Inflammatory macrophage treated with lipopolysaccharide for 4 hours (primary cell): ENCODE measurements at places on chromosomes 2 and 18.

- DNase-seq: no peak
Observed at GRCh38 chr2:86256982-86257381, 57.7 kb downstream of the MRPL35 start.

DNA sequence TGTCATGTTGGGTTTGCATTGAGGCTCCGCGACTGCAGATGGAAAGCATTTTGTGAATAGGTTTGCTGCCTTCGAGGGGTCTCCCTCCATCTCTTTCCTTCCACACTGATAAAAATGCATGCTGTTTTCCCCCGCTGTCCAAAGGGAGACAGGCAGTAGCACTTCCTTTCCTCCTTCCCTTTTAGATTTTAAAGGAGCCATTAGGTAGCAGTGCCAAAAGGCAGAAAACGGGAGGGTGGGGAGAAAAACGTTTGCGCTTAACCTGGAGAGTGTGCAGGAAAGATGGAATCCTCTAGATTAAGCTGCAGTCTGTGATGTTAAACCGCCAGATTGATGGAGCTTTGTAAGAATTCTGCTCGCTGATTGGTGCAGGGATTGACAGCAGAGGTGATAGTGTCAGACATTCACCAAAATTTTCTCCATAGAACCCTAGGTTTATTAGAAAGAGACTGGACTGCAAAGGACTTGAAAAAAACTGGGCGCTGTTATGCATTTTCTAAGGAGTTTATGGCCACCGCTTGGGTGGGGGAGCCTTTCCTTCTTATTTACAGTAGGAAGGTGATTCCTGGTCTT, 688 bp downstream of the MAPRE2 start:
- DNase-seq: no peak

DNA sequence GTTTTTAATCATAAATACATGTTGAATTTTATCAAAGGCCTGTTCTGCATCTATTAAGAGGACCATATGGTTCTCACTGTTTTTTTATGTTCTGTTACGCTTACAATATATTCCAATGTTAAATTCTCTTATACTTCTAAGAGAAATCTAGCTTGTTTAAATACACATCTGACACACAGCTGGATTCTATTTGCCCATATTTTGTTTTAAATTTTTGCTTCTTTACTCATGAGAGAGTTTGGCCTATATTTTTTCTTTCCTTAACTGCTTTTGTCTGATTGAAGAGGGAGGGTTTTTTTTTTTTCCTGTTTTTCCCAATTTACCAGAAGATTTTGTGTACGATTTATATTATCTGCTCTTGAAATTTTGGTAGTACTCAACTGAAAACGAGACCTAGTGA, 34.9 kb downstream of the RNF144A start:
- no peak for DNase-seq

- DNase-seq: no peak
Observed at GRCh38 chr2:139378373-139378772, 598.2 kb upstream of the NXPH2 start.

DNA sequence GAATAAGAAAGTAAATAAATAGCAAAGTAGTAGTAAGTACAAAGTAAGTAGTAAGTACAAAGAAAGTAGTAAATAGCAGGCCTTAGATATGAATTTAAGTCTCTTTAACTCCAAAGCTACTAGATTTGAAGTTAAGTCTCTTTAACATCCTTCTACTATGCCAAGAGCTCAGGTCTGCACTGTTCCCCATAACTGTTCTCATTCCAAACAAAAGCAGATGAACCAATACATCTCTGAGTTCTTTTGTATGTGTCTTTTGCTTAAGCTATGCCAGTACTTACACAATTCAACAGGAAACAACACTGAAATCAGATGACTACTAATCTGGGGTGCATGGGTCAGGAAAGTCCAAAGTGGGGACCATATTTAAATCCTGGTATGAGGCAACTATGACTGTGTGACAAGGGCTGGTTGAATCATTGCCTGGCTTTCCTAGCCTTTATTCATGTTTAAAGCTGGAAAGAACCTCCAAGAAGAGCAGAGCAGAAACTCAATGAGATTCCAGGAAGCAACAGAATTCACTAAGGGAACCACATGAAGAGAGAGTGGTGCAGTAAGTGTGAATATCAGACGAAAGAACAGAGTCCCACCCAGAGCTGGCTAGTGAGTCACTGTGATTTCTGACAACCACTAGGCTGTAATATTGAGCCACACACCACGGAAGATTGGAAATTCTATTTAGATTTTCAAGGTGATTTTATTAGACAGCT, 51.0 kb upstream of the CYP26B1 start:
- DNase-seq: peak; percentile 61

DNA sequence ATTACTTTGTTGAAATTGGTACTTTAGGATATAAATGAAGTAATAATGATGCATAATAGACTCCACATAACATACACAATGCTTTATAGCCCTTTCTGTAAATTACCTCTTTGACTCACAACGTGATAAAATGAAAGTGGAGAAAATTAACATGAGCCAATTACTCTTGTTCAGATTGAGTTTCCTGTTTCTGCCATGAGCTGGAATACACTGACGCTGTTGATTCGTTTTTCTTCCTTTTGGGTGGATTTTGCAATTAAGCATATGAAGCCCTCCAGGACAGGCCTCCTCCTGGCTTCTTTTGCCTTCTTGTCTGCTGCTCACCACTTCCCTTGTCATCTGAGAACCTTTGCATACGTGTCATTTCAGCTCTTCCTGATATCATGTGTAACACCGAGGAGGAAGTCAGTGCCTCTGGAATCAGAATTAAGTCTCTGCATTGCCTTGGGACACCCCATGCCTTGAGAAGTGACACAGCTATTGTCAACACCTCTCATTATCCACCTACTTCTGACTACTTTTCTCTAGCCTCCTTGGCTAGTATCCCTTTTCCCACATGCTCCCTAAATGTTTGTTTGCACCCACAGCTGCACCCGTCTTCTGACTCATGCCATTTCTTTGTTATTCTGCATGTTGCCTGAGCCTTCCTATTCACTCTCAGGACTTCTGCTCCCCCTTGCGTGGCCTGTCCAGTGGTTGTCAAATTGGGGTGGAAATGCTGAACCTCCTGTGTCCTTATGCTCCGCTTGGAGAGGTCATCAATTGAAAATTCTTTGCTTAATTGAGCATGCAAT, 134.1 kb downstream of the FMNL2 start:
- peak; percentile 89 for DNase-seq

GRCh38 chr2:37666772-37667171, 4.7 kb downstream of the CDC42EP3 start:
- DNase-seq: no peak

DNA sequence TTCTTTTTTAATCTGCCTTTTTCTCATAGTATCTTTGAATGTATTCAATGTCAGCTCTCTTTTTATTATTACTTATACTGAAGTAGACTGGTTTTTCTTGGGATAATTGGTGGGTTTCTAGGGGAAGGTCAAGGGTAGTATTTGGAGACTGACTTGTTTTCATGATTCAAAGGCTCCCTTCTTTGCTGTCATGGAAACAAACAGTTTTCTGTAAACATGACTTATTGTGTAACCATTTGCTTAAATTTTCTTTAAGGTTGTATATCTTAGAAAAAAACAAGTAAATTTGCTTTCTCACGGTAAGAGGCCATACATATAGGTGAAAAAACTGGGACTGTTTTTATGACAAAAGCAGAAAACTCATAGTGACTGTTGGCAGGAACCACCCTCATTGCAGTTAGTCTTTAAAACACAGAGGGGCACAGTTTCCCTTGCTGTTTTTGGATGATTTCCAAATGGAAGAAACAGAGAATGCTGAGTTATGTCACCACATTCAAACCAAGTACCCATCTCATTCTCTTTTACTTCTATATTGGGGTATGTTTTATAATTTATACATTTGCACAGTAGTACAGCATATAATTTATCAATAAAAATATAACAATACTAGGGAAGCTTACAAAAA, 5.8 kb upstream of the RDH14 start:
- no peak for DNase-seq

GRCh38 chr2:19137433-19137832, 221.0 kb downstream of the OSR1 start:
- DNase-seq: no peak

- no peak for DNase-seq
Observed at GRCh38 chr2:224126003-224126402, 86.9 kb upstream of the SERPINE2 start.

- no peak for DNase-seq
Observed at GRCh38 chr18:45342166-45342565, 273.1 kb upstream of the SLC14A2 start.

GRCh38 chr2:68789603-68790002, 55.0 kb downstream of the ARHGAP25 start:
- no peak for DNase-seq

DNA sequence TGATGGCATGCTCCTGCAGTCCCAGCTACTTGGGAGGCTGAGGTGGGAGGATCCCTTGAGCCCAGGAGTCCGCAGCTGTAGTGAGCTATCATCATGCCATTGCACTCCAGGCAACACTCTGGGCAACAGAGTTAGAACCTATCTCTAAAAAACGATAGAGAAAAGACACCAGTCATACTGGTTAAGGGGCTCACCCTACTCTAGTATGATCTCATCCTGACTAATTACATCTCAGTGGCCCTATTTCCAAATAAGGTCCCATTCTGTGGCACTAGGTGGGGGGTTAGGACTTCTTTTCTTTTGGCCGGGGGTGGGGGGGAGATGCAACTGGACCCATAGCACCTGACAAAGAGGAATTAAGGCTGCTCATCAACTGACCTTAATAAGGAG, 163.2 kb upstream of the NCK2 start:
- no peak for DNase-seq

- DNase-seq: no peak
Observed at GRCh38 chr2:235382179-235382578, 111.7 kb upstream of the AGAP1 start.

DNA sequence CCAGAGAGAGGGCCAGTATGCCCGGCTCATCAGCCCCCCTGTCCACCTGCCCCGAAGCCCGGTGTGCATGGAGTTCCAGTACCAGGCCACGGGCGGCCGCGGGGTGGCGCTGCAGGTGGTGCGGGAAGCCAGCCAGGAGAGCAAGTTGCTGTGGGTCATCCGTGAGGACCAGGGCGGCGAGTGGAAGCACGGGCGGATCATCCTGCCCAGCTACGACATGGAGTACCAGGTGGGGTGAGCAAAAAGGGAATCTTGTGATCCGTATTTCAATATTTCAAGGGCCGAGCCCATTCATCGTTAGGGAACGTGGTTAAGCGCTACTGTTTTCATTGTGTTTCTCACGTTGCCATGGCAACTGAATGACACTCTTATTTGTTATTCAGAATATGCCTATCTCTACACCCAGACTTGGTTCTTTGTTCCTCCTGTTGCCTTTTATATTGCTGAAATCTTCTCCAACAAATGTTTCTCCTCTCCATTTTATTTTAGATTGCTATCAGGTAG, 81.5 kb downstream of the NRP2 start:
- DNase-seq: no peak

- no peak for DNase-seq
Observed at GRCh38 chr2:120442923-120443571, 97.1 kb downstream of the INHBB start.

DNA sequence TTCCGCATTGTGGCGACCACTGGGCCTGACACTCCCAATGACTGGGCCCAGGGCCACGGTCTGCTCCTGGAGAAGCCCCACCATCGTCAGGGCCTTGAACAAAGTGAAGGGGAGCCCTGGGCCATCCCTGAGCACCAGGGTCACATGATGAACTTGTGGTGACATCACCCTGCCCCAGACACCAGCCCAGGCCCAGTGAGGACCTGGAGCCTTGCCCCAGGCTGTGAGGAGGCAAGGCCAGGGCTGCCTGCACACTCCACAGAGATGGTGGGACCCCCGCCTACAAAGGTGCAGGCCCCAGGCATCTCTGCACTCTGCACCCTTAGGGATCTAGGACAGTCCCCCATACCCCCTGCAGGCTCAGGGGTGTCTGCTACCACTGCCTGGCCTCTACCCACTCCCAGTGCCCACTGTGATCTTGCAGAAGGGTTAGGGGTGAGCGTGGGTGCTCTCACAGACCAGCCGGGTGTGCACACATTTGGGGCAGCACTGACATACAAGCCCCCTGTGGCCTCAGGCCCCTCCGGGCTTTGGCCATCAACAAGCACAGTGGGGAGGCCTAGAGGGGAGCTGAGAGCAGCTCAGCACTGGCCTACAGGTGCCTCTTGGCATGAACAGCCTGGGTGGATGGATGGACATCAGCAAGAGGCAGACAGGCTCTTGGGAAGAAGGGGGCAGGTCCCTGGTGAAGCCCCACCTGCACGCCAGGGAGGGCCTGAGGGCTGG, 624.0 kb upstream of the LRRTM4 start:
- DNase-seq: no peak

DNA sequence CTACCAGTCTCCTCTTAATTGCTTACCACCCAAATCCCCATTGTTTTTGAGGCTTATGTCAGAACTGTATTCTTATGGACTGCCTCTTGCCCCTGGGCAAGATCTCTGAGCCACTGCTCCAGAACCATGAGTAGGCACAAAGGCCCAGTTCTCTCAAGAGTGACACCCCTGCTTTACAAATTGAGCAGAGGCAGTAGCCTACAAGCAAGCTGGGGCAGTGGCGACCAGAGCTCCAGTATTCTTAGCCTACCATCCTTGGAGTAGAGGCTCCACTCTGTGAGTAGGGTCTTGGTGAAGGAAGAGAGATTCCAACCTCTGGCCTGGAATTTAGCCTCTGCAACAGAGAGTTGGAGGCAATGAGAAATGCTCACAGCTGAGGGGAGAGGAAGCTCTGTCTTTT, 36.5 kb downstream of the WDR75 start:
- DNase-seq: no peak

DNA sequence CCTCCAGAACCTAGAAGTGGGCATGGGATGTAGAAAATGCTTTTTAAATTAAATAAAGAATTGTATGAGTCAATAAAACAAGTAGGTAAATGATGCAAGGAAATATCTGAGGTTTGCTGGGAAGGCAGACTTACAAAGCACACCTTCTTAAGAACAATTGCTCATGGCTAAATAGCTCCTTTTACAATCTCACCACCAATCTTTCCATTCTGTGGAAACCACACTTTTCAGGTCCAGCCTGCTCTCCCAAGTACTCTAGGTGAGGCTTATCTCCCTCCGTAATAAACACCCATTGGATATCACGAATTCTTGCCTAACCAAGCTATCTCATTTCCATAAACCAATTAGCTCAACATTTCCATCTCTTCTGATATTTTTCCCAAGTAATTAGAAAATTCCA, 91.5 kb upstream of the SLC8A1 start:
- DNase-seq: no peak

GRCh38 chr2:113169586-113169985, 4.2 kb upstream of the PSD4 start:
- DNase-seq: peak; percentile 53
